ENCODE measurements at places on chromosomes 1 and 21. TPM values are rescaled to one million over a fixed set of nuclear protein-coding genes. Genes with fewer than 3 reads are reported as not detected.

Gene PDPN
- total RNA-seq, result 47.0 TPM

Gene HSD3B1
- not detected for total RNA-seq

GRCh38 chr21:19123053-19123452 lies 719.5 kb upstream of the TMPRSS15 start:
- DNase-seq, result no peak

GRCh38 chr1:41812051-41812450 lies 106.7 kb downstream of the HIVEP3 start:
- DNase-seq, result no peak

DNA sequence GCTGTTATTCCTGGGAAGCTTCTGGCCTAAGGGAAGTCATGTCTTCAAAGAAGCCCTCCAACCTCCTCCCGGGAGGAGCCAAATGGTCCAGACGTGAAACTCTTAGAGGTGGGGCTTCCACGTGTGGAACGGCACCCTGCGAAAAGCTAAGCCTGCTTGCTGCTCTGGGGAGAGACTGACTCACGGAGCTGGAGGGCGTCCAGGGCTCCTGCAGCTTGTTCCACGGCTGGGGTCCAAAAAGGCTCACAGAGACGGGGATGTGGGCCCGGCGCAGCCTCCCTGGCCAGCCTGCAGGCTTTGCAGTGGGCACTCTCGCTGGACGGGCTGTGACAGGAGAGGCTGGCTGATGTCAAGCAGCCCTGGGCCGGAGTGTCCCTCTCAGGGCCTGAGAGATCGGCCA lies 105.1 kb downstream of the COLGALT2 start:
- DNase-seq, result peak; percentile 65

Measured in upper lobe of right lung (tissue), 1 donor.